ENCODE measurements at places on chromosomes 3 and 15. TPM values are rescaled to one million over a fixed set of nuclear protein-coding genes. Genes with fewer than 3 reads are reported as not detected.

The WDR72 gene
- not detected for polyA plus RNA-seq

The ZNF662 gene
- 3.2 TPM for polyA plus RNA-seq

GRCh38 chr3:55579496-55579895, 92.4 kb upstream of the WNT5A start:
- no peak for DNase-seq

DNA sequence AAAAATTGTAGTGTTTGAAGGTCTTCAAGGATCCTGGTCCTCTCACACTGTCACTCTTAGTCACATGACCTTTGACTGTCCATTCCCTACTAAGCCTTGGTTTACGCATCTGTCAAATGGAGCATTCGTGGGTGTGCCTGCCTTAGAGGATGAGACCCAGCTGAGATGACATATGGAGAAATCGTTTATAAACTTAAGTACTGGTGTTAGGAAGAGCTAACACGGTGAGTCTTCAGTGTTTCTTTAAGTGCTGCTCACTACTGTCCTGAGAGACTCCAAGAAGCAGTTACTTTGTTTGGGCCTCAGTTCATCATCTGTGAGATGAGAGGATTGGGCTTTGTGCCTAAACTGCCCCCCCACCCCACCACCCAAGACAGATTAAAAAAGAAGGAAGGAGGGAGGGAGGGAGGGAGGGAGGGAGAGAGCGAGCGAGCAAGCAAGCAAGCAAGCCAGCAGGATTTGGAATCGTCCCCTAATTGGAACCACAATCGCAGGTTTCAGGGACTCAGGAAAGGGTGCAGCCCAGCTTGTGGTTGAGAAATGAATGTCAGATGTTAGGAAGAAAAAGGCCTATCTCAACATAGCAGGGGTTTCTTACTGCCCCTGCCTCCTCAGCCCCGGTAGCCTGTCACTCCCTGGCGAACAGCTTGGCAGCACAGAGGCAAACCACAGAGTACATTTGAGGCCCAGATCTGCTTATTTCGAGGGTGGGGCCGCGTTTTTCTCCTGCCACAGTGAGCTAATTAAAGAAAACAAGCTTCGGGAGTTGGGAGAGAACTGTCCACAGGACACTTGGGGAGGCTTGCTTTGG, 32.7 kb downstream of the SMAD3 start:
- peak; percentile 42 for DNase-seq

GRCh38 chr3:153734777-153735551, 386.2 kb upstream of the ARHGEF26 start:
- no peak for DNase-seq
